Ascending aorta (tissue), 2 donors: ENCODE measurements at places on chromosomes 7 and 10. TPM values are rescaled to one million over a fixed set of nuclear protein-coding genes. Genes with fewer than 3 reads are reported as not detected.

PRTFDC1 gene
- total RNA-seq: 3.6 TPM

CLRN3 gene
- not detected for total RNA-seq

DNA sequence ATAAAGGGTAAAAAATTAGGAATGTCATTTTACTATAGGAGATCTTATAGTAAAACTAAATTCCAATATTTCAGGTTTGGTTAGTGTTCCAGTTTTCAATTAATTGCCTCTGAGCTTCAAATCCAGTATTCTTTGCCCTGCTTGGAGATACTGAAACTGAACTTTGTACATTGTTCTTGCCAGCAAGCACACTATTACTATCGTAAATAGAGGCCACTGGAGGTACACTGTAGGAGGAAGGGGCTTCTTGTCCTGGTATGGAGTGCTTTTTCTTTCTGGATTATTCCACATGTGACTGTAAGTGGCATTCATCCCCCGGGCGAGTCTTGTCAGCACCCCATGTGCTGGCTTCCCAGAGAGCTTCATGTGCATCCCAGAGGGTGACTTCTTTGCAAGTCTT lies 234.7 kb upstream of the PTPRZ1 start:
- no peak for DNase-seq

GRCh38 chr10:13399236-13399635 lies 51.1 kb upstream of the SEPHS1 start:
- DNase-seq: no peak

DNA sequence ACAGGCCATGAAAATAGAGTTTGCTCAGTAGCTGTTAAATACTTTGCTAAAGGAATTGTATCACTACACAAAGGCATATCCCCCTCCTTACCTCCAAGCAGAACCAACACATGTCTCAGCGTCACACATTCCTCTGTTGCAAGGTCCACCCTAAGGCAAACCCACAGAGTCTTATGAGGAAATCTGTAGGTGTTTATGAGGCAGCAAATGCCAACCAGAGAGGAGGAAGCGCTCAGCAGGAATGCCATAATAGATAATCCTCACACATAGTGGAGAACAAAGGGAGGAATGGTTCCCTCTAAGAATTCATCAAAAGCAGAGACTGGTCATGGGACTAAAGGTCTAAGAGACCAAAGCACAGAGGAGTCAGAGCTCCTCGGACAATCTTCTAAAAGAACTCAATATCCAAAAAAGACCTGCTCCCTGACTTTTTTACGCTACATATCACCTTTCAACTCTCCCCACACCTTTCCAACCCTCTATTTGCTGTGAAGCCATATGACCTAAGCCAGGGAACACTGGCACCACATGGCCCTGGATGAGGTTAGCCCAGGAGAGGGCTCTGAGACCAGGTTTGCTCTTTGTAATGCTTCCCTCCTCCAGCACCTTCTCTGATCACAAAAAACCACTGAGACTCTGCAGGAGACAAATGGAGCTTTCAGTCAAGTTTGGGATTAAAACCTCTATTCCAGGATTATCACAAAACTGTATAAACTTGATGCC lies 7.3 kb downstream of the SLC25A13 start:
- no peak for DNase-seq

DNA sequence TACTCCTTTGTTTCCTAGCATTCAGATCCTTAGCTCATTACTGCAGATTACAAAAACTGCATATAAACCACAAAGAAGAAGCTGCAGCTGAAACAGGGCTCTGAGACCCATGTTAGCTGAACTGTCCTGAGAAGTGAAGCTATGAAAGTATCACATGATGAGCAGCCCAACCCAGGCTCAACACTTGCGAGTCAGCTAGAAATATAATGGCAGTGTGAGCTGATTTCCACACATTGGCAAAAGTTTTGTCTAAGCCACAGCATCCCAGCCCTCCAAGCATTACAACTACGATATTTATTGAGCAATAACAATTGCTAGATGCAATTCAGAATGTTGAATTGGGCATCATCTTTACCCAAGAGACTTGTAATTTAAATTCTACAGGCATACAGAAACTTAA lies 34.5 kb upstream of the SKAP2 start:
- DNase-seq: no peak
